ENCODE measurements at places on chromosomes 7 and 10.

DNA sequence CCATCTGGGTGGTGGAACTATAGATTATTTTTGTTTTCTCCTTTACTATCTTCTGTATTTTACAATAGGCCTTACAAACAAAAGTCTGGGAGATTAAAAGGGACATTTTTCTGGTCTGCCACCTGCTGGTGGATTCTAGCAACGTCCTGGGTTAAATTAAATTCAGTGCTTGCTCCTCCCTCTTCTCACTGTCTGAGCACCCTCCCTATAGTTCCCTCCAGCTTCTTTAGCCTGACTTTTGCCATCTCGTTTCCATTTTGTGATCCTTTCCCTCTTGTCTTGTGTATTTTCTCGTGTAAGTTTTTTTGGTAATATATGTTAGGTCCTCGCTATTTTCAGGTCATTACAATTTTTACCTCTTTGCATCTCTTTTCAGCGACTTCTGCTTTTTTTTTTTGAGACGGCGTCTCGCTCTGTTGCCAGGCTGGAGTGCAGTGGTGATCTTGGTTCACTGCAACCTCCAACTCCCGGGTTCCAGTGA, 16.1 kb downstream of the ANKRD16 start:
- peak; percentile 80 for DNase-seq

DNA sequence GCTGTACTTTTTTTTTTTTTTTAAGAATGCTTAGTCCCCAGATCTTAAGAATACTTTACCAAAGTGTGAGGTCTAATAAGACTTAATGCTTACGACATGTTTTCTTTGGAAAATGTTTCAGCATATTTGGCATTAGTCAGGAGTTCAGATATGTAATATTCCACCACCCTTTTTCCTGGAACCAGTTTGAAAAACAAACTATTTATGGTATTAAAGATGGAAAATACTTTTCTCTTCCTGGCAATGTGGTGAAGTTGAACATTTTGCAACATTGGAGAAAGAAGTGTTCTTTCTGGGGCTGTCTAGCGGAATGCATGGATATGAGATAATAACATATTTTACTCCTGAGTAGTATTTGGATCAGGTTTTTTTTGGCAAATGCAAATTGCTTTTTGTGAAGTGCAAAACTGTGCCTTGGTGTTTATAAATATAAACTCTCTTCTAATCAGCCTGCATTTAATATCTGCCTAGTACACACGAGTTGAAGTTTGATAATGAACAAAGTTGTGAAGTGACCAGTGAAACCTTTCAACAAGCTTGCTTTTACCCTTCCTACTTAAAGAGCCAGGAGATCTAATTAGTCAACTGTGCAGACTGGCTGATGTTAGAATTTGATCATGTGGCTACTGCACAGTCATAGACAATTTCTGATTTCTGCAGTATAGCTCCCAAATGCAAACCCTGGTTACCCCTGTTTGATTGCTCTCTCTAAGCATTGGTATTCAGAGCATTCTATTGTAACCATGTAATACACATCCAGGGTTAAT, 20.9 kb downstream of the MAP3K8 start:
- DNase-seq, result no peak

GRCh38 chr10:64113792-64114191, 592.6 kb downstream of the REEP3 start:
- DNase-seq, result no peak

DNA sequence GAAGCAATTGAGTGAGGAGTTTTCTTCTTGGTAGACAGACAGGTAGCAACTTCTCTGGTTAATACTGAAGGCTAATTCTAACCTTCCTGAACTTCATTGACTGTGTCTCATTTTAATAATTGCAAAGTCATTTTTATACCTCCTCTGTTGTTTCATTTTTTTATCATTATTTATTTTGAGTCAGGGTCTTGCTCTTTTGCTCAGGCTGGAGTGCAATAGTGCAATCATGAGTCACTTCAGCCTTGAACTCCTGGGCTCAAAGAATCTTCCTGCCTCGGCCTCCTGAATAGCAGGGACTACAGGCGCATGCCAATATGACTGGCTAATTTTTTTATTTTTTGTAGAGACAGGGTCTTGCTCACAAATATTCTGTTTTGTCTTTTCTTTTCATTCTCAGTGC, 45.4 kb downstream of the APBB1IP start:
- no peak for DNase-seq

- DNase-seq, result no peak
Measured at GRCh38 chr10:103851261-103851660, 4.1 kb downstream of the SH3PXD2A start.

DNA sequence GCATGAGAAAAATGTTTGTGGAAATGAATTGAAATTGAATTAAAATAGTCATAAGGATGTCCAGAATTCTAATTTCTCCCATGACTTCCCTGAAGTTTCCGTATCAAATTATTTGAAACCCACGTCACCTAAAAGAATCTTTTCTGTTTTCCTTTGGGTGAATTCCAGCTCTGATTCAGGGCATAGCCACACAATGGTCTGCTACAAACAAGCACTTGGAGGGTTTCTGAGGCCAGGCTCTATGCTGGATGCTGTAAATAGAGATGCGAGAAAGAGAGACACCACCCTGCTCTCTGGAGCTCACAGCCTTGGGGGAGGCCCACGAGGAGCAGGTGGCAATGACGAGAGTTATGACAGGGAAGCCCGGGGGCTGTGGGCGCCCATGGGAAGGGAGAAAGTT, 33.6 kb downstream of the GHRHR start:
- no peak for DNase-seq

GRCh38 chr7:110964775-110965174, 126.2 kb upstream of the LRRN3 start:
- no peak for DNase-seq

DNA sequence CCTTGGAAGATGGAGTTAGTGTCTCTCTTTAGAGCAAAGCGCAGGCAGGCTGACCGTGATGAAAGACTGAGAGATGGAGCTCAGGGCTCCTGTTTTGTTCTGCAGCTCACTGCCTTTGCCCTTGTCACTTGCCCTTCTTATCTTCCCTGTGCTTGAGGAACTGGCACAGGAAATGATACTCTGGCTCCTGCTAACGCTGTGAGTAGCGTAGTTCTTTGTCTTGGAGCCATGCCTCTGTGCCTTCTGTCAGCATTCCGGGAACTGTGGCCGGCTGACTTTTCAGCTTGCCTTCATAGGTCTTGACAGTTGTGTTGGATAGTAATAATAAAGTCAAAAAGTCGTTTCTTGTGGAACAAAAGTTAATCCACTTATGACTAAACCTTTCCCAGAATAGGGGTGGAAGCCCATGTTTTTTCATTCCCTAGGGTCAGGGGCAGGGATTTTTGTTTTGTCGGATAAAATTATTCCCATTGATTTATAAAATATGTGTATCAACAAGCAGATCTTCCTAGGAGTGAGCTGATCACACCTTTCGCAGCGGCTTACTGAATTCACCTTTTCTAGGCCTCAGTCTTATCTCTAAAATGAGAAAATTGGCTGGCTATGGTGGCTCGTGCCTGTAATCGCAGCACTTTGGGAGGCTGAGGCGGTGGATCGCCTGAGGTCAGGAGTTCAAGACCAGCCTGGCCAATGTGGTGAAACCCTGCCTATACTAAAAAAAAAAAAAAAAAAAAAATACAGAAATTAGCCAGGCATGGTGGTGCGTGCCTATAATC, 16.6 kb upstream of the TMEM236 start:
- DNase-seq, result no peak

DNA sequence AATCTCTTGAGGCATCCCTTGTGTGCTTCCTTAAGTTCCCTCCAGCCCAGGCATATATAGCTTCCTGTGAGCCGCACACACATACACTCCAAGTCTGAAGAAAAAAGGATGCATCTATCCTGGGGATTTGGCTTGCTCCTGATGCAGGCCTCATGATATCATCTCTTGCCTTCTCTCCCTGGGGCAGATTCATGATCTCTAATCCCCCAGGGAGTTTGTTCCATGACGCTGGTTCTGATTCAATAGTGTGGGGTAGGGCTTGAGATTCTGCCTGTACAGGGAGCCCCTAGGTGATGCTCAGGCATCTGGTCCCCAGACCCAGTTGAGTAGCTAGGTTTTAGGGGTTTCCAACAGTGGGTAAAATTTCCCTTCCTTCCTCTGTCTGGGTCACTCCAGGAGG, 1.5 kb downstream of the PON1 start:
- no peak for DNase-seq

- no peak for DNase-seq
Measured at GRCh38 chr7:88184848-88185304, 35.0 kb downstream of the SRI start.

DNA sequence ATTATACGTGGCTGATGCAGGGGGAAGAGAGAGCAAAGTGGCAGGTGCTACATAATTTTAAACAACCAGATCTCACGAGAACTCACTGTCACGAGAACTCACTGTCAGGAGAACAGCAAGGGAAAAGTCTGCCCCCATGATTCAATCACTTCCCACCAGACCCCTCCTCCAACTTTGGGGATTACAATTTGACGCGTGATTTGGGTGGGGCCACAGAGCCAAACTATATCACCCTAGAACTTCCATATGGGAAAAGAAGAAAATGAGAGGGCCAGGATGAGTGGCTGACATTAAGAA, 15.8 kb downstream of the EZH2 start:
- DNase-seq, result no peak

DNA sequence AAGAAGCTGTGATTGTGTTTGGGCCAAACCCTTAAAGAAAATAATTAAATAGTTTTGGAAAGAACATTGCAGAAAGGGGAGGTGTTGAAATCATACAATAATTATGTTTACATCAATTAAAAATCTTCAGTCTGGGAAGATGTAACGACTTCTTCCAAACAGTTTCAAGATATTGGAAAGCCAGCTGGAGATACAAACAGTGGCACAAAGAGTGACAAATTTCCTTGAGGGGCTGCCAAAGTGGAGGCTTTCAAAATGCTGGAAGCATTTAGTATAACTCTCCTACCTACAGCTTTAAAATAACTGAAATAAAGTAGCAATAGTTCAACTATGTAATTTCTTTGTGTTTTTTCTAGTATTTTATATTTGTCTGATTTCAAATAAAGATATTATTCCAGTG, 405.0 kb downstream of the DNAJB9 start:
- no peak for DNase-seq

DNA sequence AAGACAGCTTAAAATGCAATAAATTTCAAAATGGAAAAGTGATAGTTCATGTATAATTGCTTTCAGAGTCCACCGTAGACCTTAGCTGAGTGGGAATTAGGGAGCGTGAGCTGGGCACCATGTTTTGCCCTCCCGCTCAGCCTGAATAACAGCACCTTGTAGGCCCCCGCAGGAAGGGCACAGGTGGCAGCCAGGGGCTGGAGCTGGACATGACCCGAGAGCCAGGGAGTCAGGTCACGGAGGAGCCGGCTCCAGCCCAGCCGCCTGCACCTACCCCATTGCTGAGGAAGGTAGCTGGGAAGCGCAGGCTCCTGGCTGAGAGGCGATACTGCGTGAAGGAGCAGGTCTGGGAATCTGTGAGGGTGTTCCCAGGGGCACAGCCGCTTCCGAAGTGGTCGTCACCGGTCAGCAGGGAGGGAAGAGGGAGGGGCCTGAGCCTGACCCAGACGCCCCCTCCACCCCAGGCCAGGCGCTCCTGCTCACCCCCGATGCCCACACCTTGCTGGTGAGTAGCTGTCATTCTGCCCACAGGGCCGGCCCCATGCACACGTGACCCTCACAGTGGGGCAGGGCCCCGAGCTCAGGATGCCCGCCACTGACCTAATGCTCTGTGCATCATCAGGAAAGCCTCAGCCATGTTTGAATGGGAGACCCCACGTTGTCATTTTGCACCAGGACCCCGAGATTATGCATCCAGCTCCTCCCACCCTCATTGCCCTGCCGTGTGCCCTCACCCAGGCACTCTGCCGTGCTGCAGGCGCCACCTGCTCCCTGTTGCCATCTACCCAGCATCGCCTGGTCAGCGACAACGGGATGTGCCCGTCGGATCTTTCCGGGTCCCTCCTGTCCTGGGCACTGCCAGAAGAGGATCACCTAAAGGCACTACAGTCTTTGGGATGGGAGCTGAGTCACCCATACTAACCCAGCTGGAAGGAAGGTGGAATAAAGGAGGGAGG, 129.2 kb upstream of the TCERG1L start:
- DNase-seq, result no peak

GRCh38 chr10:48814933-48815332, 124.7 kb downstream of the LRRC18 start:
- DNase-seq, result no peak

DNA sequence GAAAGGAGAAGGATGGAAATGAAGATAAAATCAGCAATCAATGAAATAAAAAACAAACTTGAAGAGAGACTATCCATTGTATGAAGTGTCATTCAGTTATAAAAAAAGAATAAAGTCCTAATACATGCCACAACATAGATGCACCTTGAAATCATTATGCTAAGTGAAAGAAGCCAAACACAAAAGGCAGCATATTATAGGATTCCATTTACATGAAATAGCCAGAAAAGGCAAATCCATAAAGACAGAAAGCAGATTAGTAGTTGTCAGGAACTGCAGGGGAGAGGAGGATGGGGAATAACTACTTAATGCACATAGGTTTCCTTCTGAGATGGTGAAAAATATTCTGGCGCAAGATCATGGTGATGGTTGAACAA, 6.6 kb upstream of the PON1 start:
- no peak for DNase-seq

DNA sequence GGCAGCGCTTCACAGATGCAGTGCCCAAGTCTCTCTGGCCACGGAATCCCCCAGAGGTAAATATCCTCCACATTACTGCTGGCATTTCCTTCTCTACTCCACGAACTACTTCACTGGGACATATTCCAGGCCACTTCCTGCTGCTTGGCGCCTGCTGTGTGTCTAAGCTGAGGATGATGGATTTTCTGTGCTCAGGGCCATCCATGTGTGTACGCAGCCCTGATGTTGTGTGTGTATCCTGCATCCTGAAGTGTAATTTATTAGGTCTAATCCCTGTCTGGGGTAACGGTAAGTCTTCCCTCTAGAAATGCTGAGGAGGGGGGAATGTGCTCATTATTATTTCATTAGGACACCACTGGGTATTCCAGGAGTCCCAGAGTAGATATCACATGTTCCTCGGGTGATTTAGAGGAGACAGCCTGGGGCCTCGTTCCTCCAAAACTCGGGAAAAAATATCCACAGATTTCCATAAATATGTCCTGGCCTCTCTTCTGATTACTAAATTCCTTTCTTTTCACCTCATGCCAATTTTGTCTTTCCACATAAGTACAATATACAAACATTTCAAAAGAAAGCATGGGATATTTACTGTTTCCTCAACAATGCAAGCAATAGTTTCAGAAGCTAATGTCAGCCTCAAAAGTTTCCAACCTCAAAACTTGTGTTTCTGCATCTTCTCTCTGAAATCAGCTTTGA, 25.5 kb upstream of the HABP2 start:
- DNase-seq, result no peak

DNA sequence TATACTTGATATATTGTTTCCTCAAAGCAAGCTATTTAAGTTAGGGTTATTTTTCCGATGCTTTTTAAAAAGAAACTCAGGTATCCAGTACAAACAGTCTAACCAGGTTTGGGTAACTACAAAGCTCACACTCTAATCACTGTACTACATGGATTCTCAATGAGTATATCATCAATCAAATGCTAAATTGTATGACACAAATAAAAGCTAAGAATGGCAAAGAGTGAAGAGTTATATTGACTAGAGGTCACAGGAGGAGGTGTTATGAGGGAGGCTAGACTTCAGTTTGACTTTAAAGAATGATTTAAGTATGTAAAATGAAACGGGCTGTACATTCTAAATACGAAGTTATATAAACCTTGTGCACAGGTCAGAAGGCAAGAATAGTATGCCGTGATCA, 178.0 kb downstream of the CTNNA3 start:
- DNase-seq, result no peak

GRCh38 chr10:8102708-8103401, 48.4 kb downstream of the GATA3 start:
- DNase-seq, result no peak

All from renal pelvis (tissue), 12 donors.